ENCODE measurements at places on chromosomes 11 and 22.

- no peak for DNase-seq
These were observed 10.2 kb downstream of the LYVE1 start for GRCh38 chr11:10558288-10558687.

GRCh38 chr22:31230871-31231621, 18.9 kb downstream of the LIMK2 start:
- DNase-seq = peak; percentile 47

- DNase-seq = no peak
These were observed 45.0 kb upstream of the CRYBB3 start for GRCh38 chr22:25154667-25154999.

- DNase-seq = peak; percentile 93
These were observed at the start of gene SAMM50 for GRCh38 chr22:43955040-43955882. Gene SAMM50, plus strand, starts transcription at chr22:43955442. Its CDS starts 136 bp downstream, at chr22:43955578.

GRCh38 chr11:11036848-11037732, 179.2 kb upstream of the ZBED5 start:
- DNase-seq = peak; percentile 74
